B cell (primary cell): ENCODE measurements at places on chromosomes 4 and X.

- no peaks in the 10 kb centered on the region for H3K27me3 ChIP-seq
- no peaks in the 10 kb centered on the region for H3K4me1 ChIP-seq
- no peak for DNase-seq
- no peak overlapping the region for H3K4me3 ChIP-seq
- no peak overlapping the region for H3K27ac ChIP-seq
Measured at GRCh38 chrX:130772776-130773143, 130.2 kb downstream of the ENOX2 start.

GRCh38 chr4:103753868-103754653 lies 34.3 kb upstream of the TACR3 start:
- DNase-seq, result no peak
- no peak overlapping the region for H3K27ac ChIP-seq
- no peaks in the 10 kb centered on the region for H3K27me3 ChIP-seq
- no peaks in the 10 kb centered on the region for H3K36me3 ChIP-seq
- no peak overlapping the region for H3K4me3 ChIP-seq

- H3K36me3 ChIP-seq, result no peaks in the 10 kb centered on the region
- H3K4me3 ChIP-seq, result no peak overlapping the region
- peak overlapping the region; percentile 81 for H3K27ac ChIP-seq
Measured at GRCh38 chrX:56068274-56068758, 163.8 kb upstream of the KLF8 start.

DNA sequence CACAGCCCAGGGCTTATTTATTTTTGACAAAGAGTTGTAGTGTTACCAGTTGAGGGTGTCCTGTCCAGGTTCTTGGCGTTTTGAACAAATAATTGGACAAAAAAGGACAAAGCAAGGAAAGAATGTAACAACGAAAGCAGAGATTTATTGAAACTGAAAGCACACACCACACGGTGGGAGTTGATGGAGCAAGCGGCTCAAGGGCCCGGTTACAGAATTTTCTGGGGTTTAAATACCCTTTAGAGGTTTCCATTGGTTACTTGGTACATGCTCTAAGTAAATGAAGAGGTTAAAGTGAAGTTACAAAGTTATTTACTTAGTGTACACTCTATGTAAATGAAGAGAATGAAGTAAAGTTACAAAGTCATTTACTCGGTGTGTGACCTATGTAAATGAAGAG lies 27.8 kb upstream of the OPHN1 start:
- no peaks in the 10 kb centered on the region for H3K36me3 ChIP-seq
- no peak overlapping the region for H3K27ac ChIP-seq
- no peak for DNase-seq
- no peak overlapping the region for H3K4me3 ChIP-seq
- H3K27me3 ChIP-seq, result no peaks in the 10 kb centered on the region
- H3K4me1 ChIP-seq, result no peaks in the 10 kb centered on the region

GRCh38 chr4:148944136-148944838 lies 502.1 kb upstream of the NR3C2 start:
- no peak overlapping the region for H3K27ac ChIP-seq
- no peak overlapping the region for H3K4me3 ChIP-seq
- H3K4me1 ChIP-seq, result no peaks in the 10 kb centered on the region

DNA sequence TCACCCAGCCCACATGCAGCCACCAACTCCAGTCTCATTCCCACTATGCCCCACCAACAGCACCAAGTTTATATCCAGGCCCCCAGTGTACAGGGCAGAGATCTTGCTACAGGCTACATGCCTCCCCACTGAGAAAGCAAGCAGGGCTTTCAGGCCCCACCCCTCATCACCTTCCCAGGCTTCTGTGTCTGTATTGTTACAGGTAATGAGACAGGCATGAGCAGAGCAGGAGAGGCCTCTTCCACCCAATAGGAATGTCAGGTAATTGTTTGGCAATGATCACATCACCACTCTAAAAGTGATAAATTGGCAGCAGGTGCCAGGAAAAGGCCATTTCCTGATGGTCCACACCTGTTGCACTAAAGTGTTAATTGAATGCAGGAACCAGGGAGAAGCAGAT lies 102.5 kb downstream of the ZNF518B start:
- H3K27me3 ChIP-seq, result peaks cover 7% of the 10 kb centered on the region
- H3K27ac ChIP-seq, result no peak overlapping the region
- no peaks in the 10 kb centered on the region for H3K4me1 ChIP-seq

DNA sequence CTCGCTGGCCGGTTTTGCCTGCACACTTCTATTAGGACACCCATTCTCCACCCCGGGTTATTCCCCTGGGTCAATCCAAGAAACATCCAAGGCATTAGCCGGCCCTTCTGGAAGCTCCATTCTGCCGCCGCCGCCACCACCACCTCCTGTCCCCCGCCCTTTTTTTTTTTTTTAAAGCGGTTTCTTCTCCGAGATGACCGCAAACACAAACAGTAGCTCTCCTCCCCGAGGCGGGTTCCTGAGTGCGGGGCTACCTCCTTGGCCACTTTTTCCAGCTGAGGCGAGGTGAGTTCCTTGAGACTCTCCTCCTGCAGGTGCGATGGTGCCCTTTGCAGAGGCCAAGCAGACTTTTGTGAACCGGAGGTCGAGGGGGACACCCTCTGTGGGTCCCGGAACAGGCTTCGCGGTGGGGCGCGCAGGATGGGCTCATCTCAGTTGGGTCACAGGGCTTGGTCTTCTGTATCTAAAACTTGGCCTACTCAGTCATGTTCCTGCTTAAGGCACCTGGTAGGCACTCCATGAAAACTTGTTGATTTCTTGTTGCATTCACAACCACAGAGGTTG lies 930 bp downstream of the NWD2 start:
- DNase-seq, result no peak
- no peaks in the 10 kb centered on the region for H3K36me3 ChIP-seq
- no peak overlapping the region for H3K4me3 ChIP-seq
- H3K27ac ChIP-seq, result no peak overlapping the region
- H3K4me1 ChIP-seq, result no peaks in the 10 kb centered on the region

- DNase-seq, result peak; percentile 17
- peak overlapping the region; percentile 89 for H3K4me3 ChIP-seq
- H3K27ac ChIP-seq, result peak overlapping the region; percentile 85
Measured at GRCh38 chrX:13689741-13690211, 848 bp downstream of the RAB9A start.
